ENCODE measurements at places on chromosomes 6 and 20. TPM values are rescaled to one million over a fixed set of nuclear protein-coding genes. Genes with fewer than 3 reads are reported as not detected.
A peak's percentile ranks its signal among the peaks of the same experiment; 100 is the strongest.

Gene TAGAP
- 40.1 TPM for total RNA-seq

GRCh38 chr6:98498866-98499265 is 335.5 kb upstream of the POU3F2 start:
- H3K4me1 ChIP-seq, result no peaks in the 10 kb centered on the region
- no peak overlapping the region for H3K4me3 ChIP-seq
- no peak for DNase-seq

DNA sequence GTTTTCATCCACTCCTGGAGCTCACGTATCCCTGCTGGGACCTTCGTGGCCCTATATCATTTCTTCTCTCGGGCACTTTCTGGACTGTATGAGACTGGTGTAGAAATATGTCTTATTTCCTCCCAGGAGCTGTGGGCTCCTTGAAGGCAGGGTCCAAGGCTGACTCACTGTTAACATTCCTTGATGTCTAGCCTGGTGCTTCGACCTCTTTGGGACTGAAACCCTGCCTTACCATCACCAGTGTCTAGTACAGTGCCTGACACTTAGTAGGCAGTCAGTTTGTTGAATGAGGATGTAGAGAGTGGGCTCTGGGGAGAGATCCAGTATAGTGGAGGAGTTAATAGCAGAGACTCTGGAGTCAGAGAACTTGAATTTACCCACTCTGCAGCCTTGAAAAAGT is 23.6 kb downstream of the POFUT1 start:
- peaks cover 52% of the 10 kb centered on the region for H3K4me1 ChIP-seq
- peak overlapping the region; percentile 97 for H3K27ac ChIP-seq
- H3K27me3 ChIP-seq, result no peaks in the 10 kb centered on the region
- H3K4me3 ChIP-seq, result no peak overlapping the region
- peaks cover 65% of the 10 kb centered on the region for H3K36me3 ChIP-seq

DNA sequence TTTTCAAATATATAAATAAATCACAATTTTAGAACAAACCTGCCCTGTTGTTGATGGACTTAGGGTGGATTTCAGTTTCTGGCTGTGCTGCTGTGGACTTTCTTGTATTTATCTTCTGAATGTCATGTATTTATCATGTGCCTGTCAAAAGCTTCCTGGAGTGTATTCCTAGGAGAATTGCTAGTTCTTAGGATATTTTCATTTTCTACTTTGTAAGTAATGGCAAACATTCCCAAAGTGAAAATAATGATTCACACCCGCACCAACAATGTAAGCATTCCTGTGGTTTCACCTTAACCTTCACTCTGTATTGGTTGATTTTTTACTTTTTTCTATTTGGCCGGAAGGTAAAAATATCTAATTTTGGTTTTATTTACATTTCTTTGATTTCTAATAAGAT is 387.8 kb downstream of the SMOC2 start:
- no peak overlapping the region for H3K4me3 ChIP-seq
- no peak overlapping the region for H3K27ac ChIP-seq
- no peaks in the 10 kb centered on the region for H3K27me3 ChIP-seq
- no peaks in the 10 kb centered on the region for H3K4me1 ChIP-seq
- no peaks in the 10 kb centered on the region for H3K36me3 ChIP-seq
- DNase-seq, result no peak
